ENCODE measurements at places on chromosomes 5 and 9. TPM values are rescaled to one million over a fixed set of nuclear protein-coding genes. Genes with fewer than 3 reads are reported as not detected.

DNA sequence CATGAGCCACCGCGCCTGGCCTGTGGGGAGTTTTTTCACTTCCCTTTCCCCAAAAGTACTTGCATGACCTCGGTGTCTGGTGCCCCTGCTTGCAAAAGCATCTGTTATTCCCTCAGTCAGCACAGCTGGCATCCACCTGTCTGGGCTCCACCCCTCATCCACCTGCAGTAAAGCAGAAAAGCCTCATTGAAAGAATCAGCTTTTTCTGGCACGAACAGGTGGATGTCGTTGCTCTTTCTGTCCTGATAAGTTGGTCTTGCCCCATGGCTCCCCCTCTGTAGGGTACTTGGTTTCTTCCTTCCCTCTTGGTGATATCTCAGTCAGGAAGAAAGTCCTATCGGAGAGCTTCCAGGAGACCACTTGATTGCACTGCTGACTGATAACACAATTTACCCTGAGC is 37.4 kb downstream of the WWC1 start:
- no peak for DNase-seq

GRCh38 chr9:135278586-135278985 is 191.1 kb downstream of the OLFM1 start:
- no peak for DNase-seq

FGF18 gene
- 12.9 TPM for total RNA-seq

SCGB3A2 gene
- total RNA-seq: not detected

DNA sequence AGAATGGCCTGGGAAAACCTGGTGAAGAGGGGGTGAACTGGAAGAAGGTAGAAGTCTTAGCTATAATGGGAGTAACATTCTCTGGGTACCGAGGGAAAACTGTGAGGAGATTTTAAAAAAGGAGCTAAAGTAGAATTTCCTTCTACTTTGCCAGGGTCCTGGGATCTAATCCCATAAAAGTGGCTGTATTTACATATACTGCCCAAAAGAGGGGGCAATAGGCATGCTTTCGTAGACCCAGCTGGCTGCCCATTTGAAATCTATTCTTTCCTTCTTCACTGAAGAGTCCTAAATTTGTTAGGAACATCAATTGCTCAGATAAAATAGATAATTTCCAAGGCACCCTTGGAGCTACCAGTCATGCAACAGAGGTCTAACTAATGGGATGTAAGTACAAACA is 159.2 kb downstream of the CDC42SE2 start:
- no peak for DNase-seq

YIPF5 gene
- 29.0 TPM for total RNA-seq

TRIM52 gene
- total RNA-seq: 6.7 TPM
